Hepatocyte (in vitro differentiated cells): ENCODE measurements at places on chromosomes 5 and 9. TPM values are rescaled to one million over a fixed set of nuclear protein-coding genes. Genes with fewer than 3 reads are reported as not detected.

NPR3 gene
- 18.9 and 20.0 TPM in 2 replicates for total RNA-seq

- no peak overlapping the region for H3K4me3 ChIP-seq
- H3K36me3 ChIP-seq, result no peaks in the 10 kb centered on the region
- no peak for DNase-seq
Measured at GRCh38 chr9:127232833-127233549, 31.6 kb upstream of the GARNL3 start.

- peaks cover 13% of the 10 kb centered on the region for H3K4me1 ChIP-seq
- no peaks in the 10 kb centered on the region for H3K27me3 ChIP-seq
- DNase-seq, result no peak
- H3K27ac ChIP-seq, result no peak overlapping the region
- no peak overlapping the region for H3K4me3 ChIP-seq
Measured at GRCh38 chr5:125151150-125151900, 404.9 kb upstream of the ZNF608 start.

ENTPD2 gene
- total RNA-seq, result 1.8 and 2.3 TPM in 2 replicates

TAF11L5 gene
- total RNA-seq, result not detected in 2 replicates

DNA sequence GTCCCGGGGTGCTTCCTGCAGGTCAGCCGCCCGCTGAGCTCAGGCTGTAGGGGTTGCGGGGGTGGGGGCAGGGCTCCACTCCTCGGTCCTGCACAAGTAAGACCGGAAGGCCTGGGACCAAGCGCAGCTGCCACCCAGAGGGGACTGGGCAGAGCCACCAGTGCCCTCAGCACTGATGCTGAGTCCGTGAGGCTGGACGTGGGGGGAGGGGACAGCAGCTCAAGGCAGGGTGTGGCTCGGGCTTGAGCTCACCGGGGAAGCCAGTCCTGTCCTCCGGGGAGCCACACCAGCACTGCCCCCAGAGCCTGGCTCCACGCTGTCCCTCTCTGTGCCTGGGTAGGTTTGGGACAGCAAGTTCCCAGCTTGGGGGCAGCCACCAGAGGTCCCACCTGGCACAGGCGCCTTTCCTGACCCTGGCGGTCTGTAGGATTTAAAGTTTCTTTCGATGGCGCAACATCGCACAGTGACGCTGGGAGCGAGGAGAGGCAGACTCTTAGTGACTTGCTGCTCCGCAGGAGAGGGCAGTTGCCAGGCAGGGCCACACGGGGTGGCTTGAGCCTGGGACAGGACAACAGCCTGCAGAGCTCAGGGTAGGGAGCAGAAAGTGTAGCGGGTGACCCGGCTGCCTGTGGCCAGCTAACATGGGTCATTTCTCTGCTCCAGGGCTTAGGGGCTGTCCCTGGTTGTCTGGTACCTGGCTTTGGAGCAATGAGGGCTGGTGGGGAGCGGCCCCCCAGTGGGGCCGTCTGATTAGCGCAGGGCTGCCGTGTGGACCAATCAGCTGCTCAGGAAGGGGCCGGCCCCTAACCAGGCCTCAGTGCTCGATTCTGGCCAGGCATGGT, 5.7 kb downstream of the LCN1 start:
- no peak overlapping the region for H3K27ac ChIP-seq
- no peak overlapping the region for H3K4me3 ChIP-seq
- no peak for DNase-seq
- no peaks in the 10 kb centered on the region for H3K27me3 ChIP-seq
- H3K36me3 ChIP-seq, result no peaks in the 10 kb centered on the region
- no peaks in the 10 kb centered on the region for H3K4me1 ChIP-seq

- peaks cover 5% of the 10 kb centered on the region for H3K4me1 ChIP-seq
- no peak overlapping the region for H3K4me3 ChIP-seq
- H3K27me3 ChIP-seq, result no peaks in the 10 kb centered on the region
- H3K27ac ChIP-seq, result peak overlapping the region; percentile 83
Measured at GRCh38 chr5:114657342-114658130, 295.7 kb downstream of the KCNN2 start.

GRCh38 chr9:135663451-135663770, 302 bp downstream of the LCN9 start:
- no peaks in the 10 kb centered on the region for H3K4me1 ChIP-seq
- H3K27me3 ChIP-seq, result no peaks in the 10 kb centered on the region
- DNase-seq, result no peak

SAPCD2 gene
- total RNA-seq, result 4.6 and 7.5 TPM in 2 replicates

GFPT2 gene
- 15.9 and 25.0 TPM in 2 replicates for total RNA-seq

DNA sequence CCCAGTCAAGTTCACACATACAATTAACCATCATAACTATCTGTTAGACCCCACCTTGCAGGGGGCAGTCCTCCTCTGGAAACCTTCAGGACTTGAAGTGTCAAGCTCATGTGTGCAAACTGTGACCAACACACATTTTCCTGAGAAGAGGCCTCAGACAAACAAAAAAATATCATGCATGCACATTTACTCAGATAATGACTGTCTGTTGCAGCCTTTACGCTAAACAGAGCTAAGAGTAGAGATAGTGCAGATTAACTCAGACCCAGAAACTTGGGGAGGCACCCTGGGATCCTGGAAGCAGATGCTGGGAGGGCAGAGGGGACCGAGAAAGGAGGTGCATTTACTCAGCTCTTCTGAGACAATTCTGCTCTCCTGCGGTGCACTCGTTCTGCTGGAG, 3.6 kb upstream of the S1PR3 start:
- no peak overlapping the region for H3K27ac ChIP-seq
- no peak overlapping the region for H3K4me3 ChIP-seq
- no peak for DNase-seq
- no peaks in the 10 kb centered on the region for H3K27me3 ChIP-seq

- peaks cover 17% of the 10 kb centered on the region for H3K4me1 ChIP-seq
- H3K36me3 ChIP-seq, result no peaks in the 10 kb centered on the region
- H3K27ac ChIP-seq, result peak overlapping the region; percentile 25
- H3K27me3 ChIP-seq, result no peaks in the 10 kb centered on the region
- no peak overlapping the region for H3K4me3 ChIP-seq
Measured at GRCh38 chr5:107885601-107886000, 214.9 kb upstream of the EFNA5 start.

GRCh38 chr5:91110686-91111085, 272.4 kb downstream of the ARRDC3 start:
- H3K4me1 ChIP-seq, result no peaks in the 10 kb centered on the region
- H3K27ac ChIP-seq, result no peak overlapping the region
- H3K36me3 ChIP-seq, result no peaks in the 10 kb centered on the region
- H3K4me3 ChIP-seq, result no peak overlapping the region

GRCh38 chr9:121604242-121604641, 47.2 kb upstream of the DAB2IP start:
- H3K27ac ChIP-seq, result no peak overlapping the region
- peaks cover 6% of the 10 kb centered on the region for H3K27me3 ChIP-seq
- no peak overlapping the region for H3K4me3 ChIP-seq

CNTFR gene
- total RNA-seq, result 2.1 and 4.7 TPM in 2 replicates

PTPRD gene
- 65.2 and 77.6 TPM in 2 replicates for total RNA-seq

GRCh38 chr5:79318935-79319614, 83.1 kb downstream of the JMY start:
- no peak overlapping the region for H3K4me3 ChIP-seq
- H3K4me1 ChIP-seq, result no peaks in the 10 kb centered on the region
- H3K27ac ChIP-seq, result no peak overlapping the region
- DNase-seq, result no peak
- no peaks in the 10 kb centered on the region for H3K36me3 ChIP-seq

GRCh38 chr9:27497883-27498417, 26.1 kb upstream of the IFNK start:
- no peak overlapping the region for H3K27ac ChIP-seq
- no peak overlapping the region for H3K4me3 ChIP-seq
- H3K4me1 ChIP-seq, result peaks cover 12% of the 10 kb centered on the region
- H3K36me3 ChIP-seq, result no peaks in the 10 kb centered on the region

C5 gene
- 50.3 and 55.4 TPM in 2 replicates for total RNA-seq

SLC45A2 gene
- total RNA-seq, result 1.4 TPM in 1 of 2 replicates, not detected in the other

GRCh38 chr5:170495825-170496661, 7.8 kb upstream of the KCNIP1 start:
- H3K4me1 ChIP-seq, result peaks cover 15% of the 10 kb centered on the region
- H3K4me3 ChIP-seq, result no peak overlapping the region
- no peak for DNase-seq
- no peaks in the 10 kb centered on the region for H3K36me3 ChIP-seq
- no peaks in the 10 kb centered on the region for H3K27me3 ChIP-seq

DNA sequence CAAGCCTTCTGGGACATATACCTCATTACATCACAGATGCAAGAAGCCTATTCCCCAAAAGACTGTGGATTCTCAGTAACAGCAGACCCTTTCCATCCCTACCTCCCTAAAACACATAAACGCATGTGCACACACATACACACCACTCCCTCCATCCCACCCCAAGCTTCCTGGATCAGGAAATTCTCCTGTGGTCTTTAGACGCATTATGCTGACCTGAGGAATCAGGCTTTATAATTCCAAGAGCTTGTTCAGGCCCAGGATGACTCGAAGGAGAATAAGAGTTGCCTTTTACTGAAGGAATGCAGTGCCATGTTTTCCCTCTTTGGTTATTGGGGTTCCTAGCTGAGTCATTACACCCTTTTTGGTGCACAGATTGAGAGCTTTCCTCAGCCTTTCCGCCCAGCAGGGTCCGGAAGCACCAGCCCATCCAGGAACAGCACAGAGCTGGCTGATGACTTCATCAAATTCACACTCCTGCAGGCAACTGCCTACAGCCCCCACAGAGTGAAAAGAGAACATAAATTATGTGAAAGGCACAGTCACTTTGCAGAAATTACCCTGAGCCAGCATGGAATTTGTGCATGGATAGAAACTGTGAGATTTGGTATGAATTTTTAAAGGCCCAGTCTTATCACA, 385.0 kb upstream of the TRPC7 start:
- DNase-seq, result no peak
- H3K27ac ChIP-seq, result no peak overlapping the region
- no peak overlapping the region for H3K4me3 ChIP-seq
- H3K36me3 ChIP-seq, result no peaks in the 10 kb centered on the region
- no peaks in the 10 kb centered on the region for H3K4me1 ChIP-seq

DNA sequence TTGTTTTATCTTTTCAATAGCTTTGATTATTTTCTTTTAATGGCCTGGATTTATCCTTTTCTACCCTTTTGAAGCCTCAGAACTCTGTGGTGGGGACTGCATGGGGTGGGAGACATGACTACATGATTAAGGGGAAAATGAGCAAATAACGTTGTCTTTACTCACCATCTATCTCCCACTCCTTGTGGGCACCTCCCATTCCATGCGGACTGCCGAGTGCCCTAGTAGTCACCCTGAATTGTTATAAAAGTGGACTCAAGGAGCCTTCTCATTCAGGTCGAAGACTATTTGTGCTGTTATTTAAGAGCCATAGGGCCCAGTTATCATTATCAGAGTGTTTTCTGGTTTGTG, 281.8 kb downstream of the MLLT3 start:
- no peaks in the 10 kb centered on the region for H3K36me3 ChIP-seq
- H3K27ac ChIP-seq, result peak overlapping the region; percentile 56
- peaks cover 5% of the 10 kb centered on the region for H3K4me1 ChIP-seq
- H3K27me3 ChIP-seq, result no peaks in the 10 kb centered on the region
- no peak for DNase-seq

DNA sequence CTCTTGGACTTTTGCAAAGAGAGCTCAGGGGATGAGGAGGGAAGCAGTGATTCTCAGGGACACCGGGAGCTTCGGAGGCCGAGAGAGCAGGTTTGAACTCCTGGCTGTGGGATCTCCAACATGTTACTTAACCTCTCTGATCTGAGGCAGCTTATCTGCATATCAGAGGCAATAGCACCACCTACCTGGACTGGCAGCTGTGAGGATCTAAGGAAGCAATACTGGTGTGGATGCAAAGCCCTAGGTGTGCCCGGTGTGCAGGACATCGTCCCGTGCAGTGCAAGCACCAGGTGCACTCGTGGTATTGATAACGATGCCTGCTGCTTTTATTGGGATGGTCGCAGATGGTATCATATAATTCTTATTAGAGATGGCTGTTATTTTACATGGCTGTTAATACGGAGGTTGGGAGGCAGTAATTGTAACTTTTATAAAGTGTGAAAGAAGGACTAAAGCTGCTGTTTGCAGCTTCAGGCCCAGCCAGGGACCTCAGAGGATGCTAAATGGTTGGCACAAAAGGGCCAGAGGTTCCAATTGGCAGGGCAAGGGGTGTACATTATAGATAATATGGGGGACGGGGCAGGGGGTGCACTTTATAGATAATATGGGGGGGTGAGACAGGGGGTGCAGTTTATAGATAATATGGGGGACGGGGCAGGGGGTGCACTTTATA, 14.9 kb downstream of the COL5A1 start:
- no peak overlapping the region for H3K4me3 ChIP-seq
- H3K36me3 ChIP-seq, result no peaks in the 10 kb centered on the region
- H3K27ac ChIP-seq, result no peak overlapping the region
- H3K4me1 ChIP-seq, result peaks cover 40% of the 10 kb centered on the region
- H3K27me3 ChIP-seq, result no peaks in the 10 kb centered on the region
- DNase-seq, result no peak

GRCh38 chr5:2529371-2530092, 221.9 kb downstream of the IRX2 start:
- no peaks in the 10 kb centered on the region for H3K27me3 ChIP-seq
- no peak overlapping the region for H3K27ac ChIP-seq
- H3K36me3 ChIP-seq, result no peaks in the 10 kb centered on the region
- no peaks in the 10 kb centered on the region for H3K4me1 ChIP-seq
- DNase-seq, result no peak
- H3K4me3 ChIP-seq, result no peak overlapping the region

- no peaks in the 10 kb centered on the region for H3K27me3 ChIP-seq
- H3K4me3 ChIP-seq, result no peak overlapping the region
- no peak for DNase-seq
- no peaks in the 10 kb centered on the region for H3K36me3 ChIP-seq
- H3K27ac ChIP-seq, result no peak overlapping the region
Measured at GRCh38 chr5:80874162-80874561, 86.0 kb upstream of the RASGRF2 start.
